CD4-positive, alpha-beta T cell treated with Interleukin-17A for 1 hour (primary cell): ENCODE measurements at places on chromosomes 11 and 22.

DNA sequence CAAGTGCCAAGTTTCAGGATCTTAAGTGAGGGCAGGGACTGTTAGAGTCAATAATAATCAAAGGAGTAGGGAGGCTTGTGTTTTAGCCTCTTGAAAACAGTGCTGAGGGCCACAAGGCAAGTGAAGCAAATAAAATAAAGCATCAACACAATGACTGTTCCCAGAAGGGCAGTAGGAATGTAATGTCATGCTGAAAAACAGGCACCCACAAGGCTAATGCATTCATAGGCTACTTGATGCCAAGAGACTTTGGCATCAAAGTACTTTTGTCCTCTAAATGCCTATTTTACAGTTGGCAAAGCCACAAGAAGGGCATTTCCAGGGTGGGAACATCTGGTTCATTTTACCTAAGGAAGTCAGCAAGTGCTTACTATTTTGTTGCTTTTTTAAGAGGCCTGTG lies 22.9 kb downstream of the RAB39A start:
- DNase-seq: no peak

GRCh38 chr22:30855266-30855665 lies 113.3 kb downstream of the MORC2 start:
- DNase-seq: no peak

DNA sequence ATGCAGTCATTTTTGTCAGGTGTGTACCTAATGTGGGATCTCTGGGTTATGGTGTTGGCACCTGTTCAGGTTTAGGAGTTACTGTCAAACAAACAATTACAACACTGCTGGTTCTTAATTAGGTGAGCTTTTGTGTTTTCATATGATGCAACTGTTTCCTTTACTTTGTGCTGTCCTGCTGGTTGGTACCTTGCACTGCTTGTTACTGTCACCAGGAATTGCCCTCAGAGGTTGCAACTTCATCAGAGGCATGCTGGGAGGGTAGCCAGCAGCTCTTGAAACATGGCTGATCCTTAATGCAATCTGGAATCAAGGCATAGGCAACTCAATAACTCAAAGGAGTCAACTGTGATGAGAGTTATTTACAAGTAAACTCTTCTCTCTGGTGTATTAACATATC lies 400.3 kb downstream of the MIAT start:
- no peak for DNase-seq

DNA sequence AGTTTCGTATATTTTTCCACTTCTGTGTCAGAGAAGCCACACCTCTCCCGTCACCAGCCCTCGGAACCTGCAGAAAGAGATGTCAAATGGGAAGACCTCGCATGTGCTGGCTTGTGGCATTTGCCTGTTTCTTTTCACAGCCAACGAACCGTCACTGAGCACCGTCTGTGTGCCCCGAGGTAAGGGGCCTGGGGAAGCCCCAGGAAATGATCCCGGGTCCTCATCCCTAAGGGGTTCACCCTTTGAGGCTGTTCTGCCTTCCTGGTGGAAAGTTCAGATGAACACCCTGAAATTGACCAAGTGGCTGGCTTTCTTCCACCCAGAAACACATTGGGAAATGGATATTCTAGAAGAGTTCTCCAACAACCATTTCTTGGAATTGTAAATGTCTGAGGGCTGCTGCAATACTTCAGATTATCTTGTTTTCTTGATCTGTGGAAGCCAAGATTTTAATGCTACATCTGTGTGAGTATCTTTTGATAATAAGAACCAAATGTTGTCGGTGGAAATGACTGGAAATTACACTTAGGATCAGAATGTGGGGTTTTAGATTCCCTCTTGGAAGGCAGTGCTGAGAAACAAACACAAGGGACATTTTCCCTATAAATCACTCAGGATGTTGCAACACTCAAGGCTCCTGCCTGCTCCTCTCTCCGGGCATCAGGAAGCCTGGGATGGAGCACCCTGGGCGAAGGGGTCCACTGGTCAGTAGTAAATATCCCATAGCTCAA lies 37.6 kb downstream of the RIBC2 start:
- no peak for DNase-seq

GRCh38 chr11:85746670-85747069 lies 60.7 kb upstream of the CCDC89 start:
- DNase-seq: no peak

- no peak for DNase-seq
Measured at GRCh38 chr11:5275369-5276110, 5.8 kb upstream of the HBE1 start.

GRCh38 chr11:70415191-70415590 lies 16.9 kb downstream of the CTTN start:
- DNase-seq: no peak

GRCh38 chr11:31442086-31442485 lies 67.3 kb downstream of the IMMP1L start:
- DNase-seq: no peak

GRCh38 chr11:34214961-34215805 lies 109.8 kb downstream of the NAT10 start:
- no peak for DNase-seq

GRCh38 chr22:27870234-27871191 lies 48.5 kb downstream of the PITPNB start:
- no peak for DNase-seq

GRCh38 chr11:79092791-79093353 lies 348.0 kb downstream of the TENM4 start:
- no peak for DNase-seq

DNA sequence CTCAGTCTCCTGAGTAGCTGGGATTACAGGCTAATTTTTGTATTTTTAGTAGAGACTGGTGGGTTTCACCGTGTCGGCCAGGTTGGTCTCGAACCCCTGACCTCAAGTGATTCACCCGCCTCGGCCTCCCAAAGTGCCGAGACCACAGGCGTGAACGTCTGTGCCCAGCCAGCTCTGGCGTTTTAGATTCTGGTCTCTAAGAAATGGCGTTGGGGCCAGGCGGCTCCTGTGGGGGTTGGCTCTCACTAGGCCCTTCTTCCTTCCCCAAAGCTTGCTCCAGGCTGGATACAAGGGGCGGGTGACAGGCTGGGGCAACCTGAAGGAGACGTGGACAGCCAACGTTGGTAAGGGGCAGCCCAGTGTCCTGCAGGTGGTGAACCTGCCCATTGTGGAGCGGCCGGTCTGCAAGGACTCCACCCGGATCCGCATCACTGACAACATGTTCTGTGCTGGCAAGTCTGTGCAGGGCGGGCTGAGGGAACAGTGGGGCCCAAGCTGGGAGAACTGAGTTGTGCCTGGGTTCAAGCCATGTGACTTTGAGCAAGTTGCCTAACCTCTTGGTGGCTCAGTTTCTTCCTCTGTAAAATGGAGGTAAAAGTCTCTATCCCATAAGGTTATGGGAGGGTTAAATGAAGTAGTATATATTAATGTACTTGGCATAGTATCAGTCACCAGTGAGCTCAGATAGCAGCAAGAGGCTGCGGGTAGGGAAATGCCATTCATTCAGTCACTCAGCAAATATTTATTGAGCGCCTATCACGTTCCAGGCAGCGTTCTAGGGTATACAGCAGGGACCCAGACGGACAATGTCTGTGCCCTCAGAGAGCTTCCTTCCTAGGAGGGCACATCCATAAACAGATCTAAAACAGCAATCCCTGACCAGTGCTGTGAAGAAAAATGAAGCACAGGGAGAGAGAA lies 10.4 kb downstream of the F2 start:
- no peak for DNase-seq

GRCh38 chr22:36323182-36323854 lies 64.4 kb downstream of the MYH9 start:
- no peak for DNase-seq

- no peak for DNase-seq
Measured at GRCh38 chr22:38257181-38257580, 15.6 kb downstream of the TMEM184B start.

DNA sequence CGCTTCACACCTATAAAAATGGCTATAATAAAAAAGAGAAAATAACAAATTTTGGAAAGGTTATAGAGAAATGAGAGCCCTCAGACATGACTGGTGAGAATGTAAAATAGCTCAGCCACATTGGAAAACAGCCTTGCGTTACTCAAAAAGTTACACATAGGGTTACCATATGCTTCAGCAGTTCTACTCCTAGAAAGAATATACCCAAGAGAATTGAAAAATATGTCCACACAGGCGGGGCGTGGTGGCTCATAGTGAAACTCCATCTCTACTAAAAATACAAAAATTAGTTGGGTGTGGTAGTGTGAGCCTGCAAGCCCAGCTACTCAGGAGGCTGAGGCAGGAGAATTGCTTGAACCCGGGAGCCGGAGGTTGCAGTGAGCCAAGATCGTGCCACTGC lies 7.6 kb upstream of the JHY start:
- DNase-seq: no peak

- DNase-seq: no peak
Measured at GRCh38 chr11:12045914-12046635, 37.6 kb upstream of the DKK3 start.

GRCh38 chr11:123046473-123047259 lies 15.3 kb downstream of the HSPA8 start:
- DNase-seq: peak; percentile 18

DNA sequence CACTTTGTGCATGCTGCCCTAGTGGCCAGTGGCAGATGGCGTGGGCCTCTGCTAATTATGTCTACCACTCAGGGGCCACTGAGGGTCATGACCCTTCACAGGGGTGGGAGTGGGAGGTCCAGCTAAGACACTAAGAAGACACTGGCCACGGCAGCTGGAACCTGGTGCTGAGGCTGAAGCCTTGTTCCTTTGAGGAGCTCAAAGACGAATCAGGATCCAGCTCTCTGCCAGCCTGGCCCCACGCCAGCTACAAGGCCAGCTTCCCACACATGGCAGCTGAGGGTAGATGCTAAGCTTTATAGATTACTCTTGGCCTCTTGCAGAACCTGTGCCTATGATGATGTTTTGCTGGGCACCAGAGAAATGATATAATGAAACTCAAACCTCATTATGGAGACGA lies 226.3 kb downstream of the DSCAML1 start:
- DNase-seq: no peak

- DNase-seq: no peak
Measured at GRCh38 chr11:126703662-126704061, 296.9 kb downstream of the KIRREL3 start.

DNA sequence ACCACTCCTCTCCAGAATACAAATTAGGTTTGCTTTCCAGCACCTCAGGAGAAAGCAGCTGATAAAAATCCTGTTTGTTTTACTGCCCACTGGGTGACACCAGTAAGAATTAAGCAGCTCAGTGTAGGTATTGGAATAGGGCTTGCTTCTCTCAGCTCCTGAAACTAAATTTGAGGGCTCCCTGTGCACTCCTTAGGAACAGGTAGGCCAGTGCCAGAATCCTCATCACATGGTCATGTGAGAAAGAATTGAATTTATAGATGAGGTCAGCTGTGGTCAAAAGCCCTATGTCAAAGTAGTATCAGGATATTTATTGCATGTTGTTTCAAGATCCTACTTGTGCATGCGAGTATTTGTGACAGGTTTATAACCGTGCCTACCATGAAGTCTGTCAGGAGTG lies 1.0 kb downstream of the PRSS23 start:
- no peak for DNase-seq

- no peak for DNase-seq
Measured at GRCh38 chr11:16928044-16928443, 86.2 kb downstream of the PLEKHA7 start.

GRCh38 chr22:25109878-25110595 lies 89.6 kb upstream of the CRYBB3 start:
- DNase-seq: no peak

DNA sequence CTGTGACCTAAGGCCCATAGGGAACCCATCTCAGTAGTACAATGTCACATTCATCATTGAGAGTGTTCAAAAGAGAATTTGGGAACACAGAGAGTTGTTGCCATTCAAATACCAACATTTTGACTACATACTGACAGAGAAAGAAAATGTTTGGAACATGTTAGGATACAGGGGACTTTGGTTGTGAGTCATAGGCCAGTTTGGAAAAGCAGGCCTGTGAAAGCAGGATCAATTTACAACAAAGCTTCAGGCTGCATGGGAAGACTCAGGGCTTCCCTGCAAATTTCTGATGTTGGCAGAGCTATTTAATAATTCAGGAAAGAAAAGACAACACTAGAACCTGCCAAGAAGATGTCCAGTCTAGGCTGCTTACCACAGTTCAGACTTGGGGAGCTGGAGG lies 374 bp downstream of the NLRP10 start:
- DNase-seq: no peak

GRCh38 chr11:57427727-57428082 lies 784 bp upstream of the SLC43A3 start:
- DNase-seq: no peak
